T-helper 2 cell (primary cell): ENCODE measurements at places on chromosomes 16 and 17.

DNA sequence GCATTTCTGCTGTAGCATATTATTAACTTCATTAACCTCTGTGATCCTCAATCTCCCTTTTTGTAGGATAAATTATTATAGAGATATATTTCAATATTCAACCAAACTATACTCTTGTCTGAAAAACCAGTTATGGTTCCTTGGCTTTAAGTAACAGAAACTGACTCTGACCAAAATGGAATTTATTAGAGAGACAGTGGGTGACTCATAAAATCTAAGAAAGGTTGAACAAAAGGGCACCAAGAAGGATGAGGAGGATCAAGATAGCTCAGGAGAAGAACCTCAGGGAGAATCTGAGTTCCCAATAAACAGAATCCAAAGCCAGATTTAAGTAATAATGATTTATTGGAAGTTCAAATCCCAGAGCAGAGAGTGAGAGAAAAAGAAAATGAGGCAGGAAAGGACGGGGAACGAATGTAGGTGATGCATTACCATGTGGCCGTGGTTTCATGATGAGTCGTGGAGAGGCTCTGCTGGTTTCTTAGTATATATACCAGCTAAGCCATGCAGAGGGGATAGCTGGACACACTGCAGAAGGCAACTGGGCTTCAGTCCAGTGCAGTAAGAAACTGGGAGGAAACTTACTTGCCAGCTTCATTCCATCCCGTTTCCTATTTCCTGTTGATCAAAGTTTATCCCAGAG is 151.5 kb upstream of the GOT2 start:
- no peak for DNase-seq

DNA sequence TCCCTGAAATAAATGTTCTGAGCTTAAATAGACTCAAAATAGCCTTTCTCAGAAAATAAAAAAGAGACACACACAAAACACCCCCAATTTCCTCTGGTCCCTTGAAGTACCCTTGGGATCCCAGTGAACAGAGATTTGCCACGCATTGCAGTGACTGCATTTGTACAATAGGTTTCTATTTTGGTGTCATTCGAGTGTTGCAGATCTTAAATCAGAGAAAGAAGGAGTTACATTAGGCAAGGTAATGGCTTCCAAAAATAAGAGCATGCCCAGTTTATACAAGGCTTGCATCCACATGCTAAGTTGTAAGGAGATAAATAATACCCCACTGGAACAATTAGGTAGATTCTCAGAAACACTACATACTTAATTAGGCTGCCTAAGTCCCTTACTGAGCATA is 2.2 kb downstream of the TOX3 start:
- DNase-seq = no peak

- DNase-seq = no peak
Observed at GRCh38 chr16:48537275-48537674, 72.7 kb downstream of the N4BP1 start.

GRCh38 chr17:50157891-50158290 is 7.4 kb upstream of the PPP1R9B start:
- DNase-seq = no peak

DNA sequence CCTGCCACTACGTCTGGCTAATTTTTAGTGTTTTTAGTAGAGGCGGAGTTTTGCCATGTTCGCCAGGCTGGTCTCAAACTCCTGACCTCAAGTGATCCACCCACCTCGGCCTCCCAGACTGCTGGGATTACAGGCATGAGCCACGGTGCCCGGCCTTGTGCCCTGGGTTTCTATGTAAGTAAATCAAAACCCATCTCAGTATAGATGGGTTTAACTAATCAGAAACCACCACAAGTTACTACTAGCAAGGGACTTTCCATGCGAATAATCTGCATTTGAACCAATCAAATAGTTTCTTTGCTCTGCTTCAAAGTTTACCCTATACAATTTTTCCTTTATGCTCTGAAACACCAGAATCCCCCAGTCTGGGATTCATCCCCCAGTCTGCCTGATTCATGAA is 16.5 kb upstream of the EIF1 start:
- DNase-seq = no peak

DNA sequence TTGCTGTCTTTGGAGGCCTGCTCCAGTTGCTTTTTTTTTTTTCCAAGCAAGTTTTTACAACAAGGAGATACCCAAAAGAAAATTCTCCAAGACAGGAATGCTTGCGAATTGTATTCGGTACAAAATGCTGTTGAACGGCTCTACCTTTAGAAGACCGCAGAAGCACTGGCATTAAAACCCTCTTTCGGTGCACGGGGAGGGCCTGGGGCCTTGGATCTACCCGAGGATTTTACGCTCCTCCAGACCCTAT is 1.3 kb upstream of the HELZ start:
- no peak for DNase-seq

- no peak for DNase-seq
Observed at GRCh38 chr17:19281161-19281560, 44.0 kb downstream of the EPN2 start.

GRCh38 chr17:31321481-31321880 is at the start of gene EVI2A:
Gene EVI2A (minus strand): TSS chr17:31321622. CDS start chr17:31319013, 2,609 bp downstream.
- DNase-seq = peak; percentile 74

- peak; percentile 14 for DNase-seq
Observed at GRCh38 chr17:7046127-7046724, 2.3 kb upstream of the SLC16A11 start.

GRCh38 chr16:67395458-67396158 is 2.3 kb upstream of the TPPP3 start:
- no peak for DNase-seq

DNA sequence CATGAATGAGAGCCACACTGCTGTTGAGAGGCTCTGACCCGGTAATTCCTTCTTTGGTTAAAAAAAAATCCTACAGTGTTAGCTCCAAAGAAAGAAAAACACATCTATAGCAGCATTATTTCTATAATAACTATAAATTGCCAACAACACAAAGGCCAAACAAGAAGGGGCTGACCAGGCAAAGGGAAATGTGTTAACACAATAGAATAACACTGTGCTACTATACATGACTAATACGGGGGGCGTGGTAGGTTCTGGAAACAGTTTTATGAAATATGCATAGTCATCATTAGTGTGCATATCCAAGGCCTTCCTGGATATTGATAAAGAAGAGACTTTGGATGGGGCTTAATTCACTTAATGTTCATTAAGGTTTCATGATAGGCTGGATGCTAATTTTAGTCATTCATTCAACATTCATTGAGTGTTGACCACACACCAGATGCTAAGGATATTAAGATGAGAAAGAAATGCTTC is 50.0 kb upstream of the CCL1 start:
- no peak for DNase-seq
